Activated CD4-positive, alpha-beta T cell treated with anti-CD3 and anti-CD28 coated beads, Interleukin-2, amount 50 U/mL, for 1 hour (primary cell): ENCODE measurements at places on chromosomes 1 and 21.
A peak's percentile ranks its signal among the peaks of the same experiment; 100 is the strongest.

- no peak for DNase-seq
Observed at GRCh38 chr1:14737561-14738094, 139.1 kb downstream of the KAZN start.

DNA sequence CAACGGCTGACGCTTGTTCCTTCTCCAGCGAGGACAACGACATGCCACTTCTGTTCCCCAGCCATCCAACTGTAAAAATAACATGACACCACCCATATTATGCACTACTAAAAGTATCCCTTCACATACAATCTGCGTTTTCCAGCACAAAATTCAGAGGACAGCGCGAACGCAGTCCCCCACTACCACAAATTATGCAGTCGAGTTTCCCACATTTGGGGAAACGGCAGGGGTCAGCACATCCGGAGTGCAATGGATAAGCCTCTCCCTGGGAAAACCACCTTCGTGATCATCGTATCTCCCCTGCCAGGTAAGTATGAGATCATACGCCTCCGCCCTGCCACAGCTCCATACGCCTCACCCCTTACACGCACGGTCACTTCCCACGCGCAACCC, 120.9 kb downstream of the PPIAL4G start:
- DNase-seq, result no peak

DNA sequence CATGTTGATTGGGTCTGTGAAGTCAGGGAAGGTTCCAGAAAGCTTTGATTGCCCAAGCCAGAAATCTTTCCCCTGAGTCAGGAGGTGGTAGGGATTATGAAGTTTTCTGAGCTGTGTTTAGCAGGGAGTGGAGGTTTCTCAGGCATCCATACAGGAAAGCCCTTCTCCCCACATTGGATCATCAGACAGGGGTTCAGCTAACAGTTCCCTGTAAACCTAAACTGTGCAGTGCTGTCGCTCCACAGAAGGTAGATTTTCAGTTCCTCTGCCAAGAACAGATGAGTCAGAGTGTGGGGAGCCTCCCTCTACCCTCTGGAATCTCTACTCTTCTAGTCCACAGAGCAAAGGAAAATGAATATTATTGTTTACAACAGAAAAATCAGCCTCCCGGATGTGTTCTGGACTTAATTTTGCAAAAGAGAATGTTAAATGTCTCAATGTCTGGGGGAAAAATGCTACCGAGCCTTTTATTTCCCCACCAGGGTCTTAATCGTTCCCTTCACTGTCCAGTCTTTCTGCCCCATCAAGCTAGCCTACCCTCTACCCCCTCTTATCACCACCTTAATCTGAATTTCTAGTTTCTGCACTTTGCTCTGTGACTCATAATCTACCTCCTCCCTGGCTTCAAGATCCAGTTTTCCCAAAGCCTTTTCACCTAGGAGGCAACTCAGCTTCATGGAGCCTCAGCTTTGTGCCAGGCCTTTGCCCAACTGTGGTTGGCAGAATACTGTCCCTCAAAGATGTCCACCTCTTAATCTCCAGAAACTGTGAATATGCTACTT, 355.6 kb downstream of the PRDM2 start:
- DNase-seq, result no peak

GRCh38 chr1:188846468-188846867, 1631.2 kb downstream of the BRINP3 start:
- DNase-seq, result no peak

- no peak for DNase-seq
Observed at GRCh38 chr1:31799895-31800673, 15.7 kb downstream of the SPOCD1 start.

- DNase-seq, result no peak
Observed at GRCh38 chr1:23704834-23705495, 13.4 kb downstream of the RPL11 start.

DNA sequence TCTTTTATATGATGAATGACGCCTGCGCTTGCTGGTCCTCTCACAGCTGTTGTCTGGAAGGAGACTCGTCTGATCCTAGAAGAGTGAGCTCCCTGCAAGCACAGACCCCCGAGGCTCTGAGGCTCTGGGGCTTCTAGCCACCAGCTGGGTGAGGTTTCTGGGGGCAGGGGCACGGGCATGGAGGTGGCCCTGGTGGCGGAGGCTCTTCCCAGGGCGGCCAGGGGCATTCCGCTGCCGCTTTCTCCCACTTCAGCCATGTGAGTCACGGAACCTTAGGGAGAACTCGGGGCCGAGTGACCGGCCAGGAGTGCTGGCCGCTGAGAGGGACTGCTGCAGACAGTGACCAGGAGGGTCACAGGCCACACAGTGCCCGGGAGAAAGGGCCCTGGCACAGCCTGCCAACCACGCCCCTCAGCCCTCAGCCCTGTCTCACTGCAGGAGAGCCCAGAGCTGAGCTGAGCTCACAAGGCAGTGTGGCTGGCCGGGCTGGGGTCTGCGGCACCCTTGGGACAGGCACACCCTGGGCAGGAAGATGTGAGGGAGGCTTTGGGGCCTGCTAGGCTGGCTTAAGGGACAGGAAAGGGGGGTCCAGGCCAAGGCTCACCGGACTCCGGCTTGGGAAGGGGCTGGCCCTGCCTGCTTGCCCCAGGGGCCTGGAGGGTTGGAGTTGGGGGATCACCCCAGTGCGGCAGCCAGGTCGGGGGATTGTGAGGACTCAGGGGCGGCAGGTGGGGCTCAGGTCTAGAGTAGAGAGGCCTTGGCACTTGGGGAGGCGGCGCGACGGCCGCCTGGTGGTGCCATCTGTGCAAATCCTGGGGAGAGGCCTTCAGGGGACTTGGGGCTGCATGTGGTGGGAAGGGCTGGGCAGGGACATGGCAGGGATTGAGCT, 35.7 kb downstream of the MORN1 start:
- DNase-seq, result no peak

DNA sequence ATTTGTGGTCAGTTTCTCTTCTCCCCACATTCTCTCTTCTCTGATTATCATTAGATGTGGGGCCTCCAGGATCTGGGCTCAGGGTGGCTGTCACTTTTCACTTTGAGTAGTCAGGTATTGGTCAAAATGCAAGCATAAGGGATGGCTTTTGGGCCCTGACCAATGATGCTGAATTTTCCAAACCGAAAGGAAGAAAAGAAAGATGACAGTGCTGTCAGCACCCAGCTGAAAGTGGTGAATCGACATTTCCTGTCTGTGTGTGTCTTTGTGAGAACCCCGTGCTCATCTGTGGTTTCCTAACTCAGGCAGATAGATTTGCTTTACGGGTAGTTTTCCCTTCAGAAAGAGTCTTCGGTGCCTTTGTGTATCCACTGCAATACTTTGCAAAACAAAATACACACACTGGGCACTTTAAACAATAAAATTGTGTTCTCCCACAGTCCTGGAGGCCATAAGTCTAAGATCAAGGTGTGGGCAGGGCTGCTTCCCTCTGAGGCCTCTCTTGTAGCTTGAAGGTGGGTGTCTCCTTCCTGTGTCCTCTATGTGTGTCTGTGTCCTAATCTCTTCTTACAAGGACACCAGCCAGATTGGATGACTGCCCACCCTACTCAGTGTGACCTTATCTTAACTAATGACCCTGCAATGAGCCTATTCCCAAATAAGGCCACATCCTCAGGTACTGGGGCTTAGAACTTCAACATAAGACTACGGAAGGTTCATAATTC, 274.8 kb upstream of the AJAP1 start:
- DNase-seq, result no peak

GRCh38 chr1:57325536-57325935, 98.3 kb downstream of the DAB1 start:
- no peak for DNase-seq

DNA sequence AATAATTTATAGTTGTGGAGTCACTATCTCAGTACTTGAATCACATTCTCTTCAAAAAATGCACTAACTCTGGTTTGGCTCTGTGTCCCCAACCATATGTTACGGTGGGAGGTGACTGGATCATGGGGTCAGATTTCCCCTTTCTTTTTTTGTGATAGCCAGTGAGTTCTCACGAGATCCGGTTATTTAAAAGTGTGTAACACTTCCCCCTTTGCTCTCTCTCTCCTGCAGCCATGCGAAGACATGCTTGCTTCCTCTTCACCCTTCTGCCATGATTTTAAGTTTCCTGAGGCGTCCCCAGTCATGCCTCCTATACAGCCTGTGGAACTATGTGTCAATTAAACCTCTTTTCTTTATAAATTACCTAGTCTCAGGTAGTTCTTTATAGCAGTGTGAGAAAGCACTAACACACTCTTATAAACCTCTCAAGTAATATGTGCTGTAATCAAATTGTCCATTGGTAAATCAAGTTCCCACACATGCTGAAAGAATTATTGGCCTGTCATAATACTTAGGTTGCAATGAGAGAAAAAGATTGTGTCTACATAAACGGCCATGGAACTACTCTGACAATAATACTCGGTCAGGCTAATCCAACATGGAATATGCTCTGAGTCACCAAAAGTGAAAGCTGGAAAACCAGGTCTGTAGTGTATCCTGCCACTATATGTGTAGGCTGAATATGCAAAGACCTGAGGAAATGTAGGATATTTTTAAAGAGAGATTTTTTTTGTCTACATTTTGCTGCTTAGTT, 107.5 kb downstream of the SLC44A5 start:
- no peak for DNase-seq

GRCh38 chr21:42157606-42158310, 61.2 kb upstream of the ABCG1 start:
- DNase-seq, result no peak

DNA sequence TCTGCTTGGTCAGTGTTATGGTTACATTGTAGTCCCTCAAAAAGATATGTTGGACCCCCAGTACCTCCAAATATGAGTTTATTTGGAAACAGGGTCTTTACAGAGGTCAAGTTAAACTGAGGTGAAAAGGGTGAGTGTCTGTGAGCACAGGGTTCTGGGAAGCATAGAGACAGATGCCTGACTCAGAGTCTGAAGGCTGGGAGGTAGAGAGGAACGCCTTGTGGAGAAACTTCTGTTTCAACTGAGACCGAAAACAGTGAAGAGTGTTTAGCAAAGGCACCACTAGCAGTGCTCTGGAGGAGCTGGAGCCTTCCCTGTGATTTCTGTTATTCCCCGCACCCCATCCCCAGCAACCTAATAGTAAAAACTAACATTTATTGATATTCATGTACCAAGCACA, 65.2 kb upstream of the LRRC8D start:
- DNase-seq, result no peak

DNA sequence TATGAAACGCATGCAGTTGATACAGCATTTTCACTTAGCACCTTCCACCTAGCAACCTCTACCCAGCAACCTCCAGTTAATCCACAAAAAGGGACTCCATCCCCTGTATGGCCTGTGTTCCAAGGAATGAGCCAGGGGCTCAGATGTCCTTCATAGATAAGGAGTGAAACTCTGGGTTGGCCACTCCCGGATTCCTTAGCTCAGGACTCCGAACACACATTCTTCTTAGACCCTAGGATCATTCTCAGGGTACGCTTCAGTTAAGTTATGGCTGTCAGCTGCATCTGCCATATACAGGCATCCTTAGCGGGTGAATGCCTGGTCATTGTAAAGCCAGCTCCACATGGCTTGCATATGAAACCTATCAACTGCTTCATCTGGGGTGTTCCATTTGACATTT, 15.9 kb upstream of the IFI6 start:
- DNase-seq, result no peak

- no peak for DNase-seq
Observed at GRCh38 chr21:34029743-34030528, 43.4 kb upstream of the MRPS6 start.

DNA sequence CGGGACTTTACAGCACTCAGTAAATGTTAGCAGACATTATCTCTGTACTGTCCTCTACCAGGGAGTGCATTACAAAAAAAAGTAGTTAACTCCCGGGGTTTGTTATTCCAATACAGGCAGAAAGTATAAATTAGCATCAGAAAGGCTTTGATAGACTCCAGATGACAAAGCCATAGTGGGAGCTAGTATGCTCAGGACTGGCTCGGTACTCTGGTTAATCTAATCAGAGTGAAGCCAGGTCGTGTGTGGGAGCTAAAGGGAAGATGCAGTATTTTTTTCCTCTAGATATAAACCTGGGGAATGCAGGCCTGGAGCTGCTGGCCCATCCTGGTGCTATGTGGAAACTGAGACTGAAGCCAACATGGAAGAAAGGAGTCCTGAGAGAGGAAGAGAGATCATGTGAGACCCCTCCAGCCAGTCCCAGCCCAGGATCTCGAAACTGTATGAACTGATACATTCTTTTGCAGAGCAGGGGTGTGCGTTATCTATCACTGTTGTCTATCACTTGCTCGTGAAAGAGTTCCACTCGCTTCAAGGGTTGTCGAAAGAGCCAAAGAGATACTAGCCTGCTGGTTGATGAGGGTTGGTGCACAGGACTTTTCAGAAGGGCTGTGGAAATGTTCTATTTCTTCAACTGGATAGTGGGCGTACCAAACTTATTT, 125.8 kb downstream of the PLPP3 start:
- DNase-seq, result no peak

GRCh38 chr1:194723067-194723466, 1536.7 kb upstream of the B3GALT2 start:
- no peak for DNase-seq

- peak; percentile 34 for DNase-seq
Observed at GRCh38 chr1:155134880-155135414, 705 bp upstream of the SLC50A1 start.

GRCh38 chr1:97870589-97870988, 50.2 kb downstream of the DPYD start:
- no peak for DNase-seq

DNA sequence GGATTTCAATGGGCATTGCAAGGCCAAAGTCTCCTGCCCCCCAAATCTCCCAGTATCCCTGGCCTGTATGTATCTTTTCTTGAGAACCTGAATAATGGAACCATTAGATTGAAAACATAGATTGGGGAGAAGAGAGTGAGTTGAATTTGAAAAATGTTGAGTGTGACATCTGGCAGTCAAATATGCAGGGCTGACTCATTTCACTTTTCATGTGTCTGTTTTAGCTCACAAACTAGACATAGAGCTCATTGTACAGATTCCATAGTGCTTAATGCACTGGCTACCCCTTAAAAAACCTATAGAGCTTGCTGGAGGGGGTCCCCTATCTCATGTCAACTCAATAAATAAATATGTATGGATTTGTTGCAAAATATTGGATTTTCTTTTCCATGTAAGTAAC, 30.8 kb downstream of the DDR2 start:
- DNase-seq, result no peak

DNA sequence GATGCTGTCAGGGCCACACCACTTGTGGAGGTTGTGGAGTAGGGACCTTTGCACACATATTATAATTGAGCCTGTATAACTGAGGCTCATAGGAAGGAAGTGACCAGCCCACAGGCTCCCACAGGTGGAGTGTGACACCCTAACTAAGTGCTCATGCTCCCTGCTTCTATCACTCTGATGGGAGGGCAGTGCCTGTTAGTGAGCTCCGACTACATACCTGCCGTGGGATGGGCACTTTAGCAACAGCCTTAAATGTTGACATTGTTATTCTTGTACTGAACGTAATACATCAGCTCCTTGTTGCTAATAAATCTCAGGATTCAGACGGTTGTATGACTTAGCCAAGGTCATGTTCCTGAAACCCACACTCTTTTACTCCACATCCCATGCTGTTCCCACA, 58.0 kb downstream of the BEND5 start:
- no peak for DNase-seq

DNA sequence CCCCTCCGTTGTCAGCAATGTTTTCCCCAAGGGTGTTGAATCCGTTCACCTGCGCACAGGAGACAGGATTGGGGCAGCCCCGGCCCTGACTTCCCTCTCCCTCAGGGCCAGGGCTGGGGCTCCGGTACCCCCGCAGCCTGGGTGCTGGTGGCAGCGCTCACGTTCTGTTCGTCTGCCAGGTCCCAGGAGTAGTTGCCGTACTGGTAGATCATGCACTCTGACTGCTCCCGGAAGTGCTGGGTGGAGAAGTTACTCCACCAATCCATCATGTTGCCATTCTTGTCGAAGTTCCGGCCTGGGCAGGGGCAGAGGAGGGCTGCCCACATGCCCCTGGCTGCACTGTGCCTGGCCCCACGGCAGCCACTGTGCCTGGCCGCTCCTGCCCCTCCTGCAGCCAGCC, 6.1 kb downstream of the PRXL2B start:
- DNase-seq, result no peak
